Cerebellum (tissue), 4 donors: ENCODE measurements at places on chromosomes 13 and 19. TPM values are rescaled to one million over a fixed set of nuclear protein-coding genes. Genes with fewer than 3 reads are reported as not detected.

GRCh38 chr13:72745260-72745659, 17.5 kb downstream of the BORA start:
- DNase-seq = no peak

DNA sequence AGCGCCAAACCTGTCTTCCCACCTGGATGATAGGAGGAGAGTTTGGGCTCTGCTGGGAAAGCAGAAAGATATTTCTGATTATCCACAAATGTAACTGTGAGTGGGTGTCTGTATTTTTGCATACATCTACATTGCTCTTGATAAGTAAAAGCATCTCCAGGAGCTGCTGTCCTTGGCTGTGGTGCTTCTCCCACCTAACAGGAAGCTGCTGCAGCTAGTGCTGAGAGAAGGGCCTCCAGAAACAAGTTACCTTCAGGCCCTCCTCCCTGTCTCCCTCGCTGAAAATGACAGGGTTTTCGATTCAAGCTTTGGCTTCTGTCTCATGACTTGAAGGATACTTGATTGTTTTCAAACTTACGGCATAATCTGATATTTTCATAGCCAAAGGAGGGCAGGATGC, 90.1 kb downstream of the FOXO1 start:
- DNase-seq = no peak

Gene ZNF541
- total RNA-seq = 0.91 TPM

- no peak for DNase-seq
These were observed 16.2 kb upstream of the FOXO1 start for GRCh38 chr13:40682449-40683240.

GRCh38 chr13:23561261-23561660, 9.0 kb upstream of the TNFRSF19 start:
- no peak for DNase-seq

GRCh38 chr13:34634448-34634847, 307.6 kb upstream of the NBEA start:
- no peak for DNase-seq

DNA sequence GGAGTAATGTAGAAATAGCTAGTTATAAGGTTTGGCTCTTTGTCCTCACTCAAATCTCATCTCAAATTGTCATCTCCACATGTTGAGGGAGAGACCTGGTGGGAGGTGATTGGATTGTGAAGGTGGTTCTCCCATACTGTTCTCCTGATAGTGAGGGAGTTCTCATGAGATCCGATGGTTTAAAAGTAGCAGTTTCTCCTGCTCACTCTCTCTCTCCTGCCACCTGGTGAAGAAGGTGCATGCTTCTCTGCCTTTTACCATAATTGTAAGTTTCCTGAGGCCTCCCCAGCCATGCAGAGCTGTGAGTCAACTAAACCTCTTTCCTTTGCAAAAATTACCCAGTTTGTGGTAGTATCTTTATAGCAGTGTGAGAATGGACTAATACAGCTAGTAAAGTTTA, 849.4 kb downstream of the DACH1 start:
- no peak for DNase-seq

DNA sequence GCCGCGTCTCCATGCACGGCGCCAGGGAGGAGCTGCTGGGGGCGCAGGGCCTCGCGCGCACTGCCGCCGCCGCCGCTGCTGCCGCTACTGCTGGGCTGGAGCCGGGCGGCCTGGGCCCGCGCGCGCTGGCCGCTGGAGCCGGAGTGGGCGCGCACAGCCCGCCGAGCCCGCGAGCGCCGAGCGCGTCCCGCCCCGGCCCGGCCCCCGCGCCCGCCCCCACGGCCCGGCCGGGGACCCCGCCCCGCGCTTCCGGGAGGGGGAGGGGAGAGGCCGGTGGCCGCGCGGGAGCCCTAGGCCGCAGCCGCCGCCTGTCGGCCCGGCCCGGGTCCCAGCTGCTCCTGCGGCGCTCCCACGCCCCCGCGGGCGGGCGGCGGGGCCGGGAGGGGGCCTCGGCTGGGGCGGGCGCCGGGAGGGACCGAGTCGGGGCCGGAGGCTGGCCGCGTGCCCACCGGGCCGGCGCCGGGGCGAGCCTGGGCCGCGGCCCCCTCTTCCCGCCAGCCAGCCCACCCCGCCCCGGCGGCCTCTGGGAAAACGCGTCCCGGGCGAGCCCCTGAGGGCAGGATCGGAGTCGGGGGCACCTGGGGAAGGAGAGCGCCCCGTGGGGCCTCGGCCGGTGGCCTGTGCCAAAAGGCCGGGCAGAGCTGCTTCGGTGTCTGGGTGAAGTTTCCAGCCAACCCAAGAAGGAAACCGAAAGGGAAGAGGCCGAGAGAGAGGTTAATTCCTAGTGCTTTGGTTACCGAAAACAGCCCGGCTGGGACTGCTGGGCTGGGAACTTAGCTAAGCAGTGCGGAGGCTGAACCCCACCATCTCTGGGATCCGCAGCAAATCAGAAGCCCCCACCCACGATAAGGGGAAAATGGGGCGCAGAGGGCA, at the start of gene STK24:
TSS of gene STK24 (minus strand) at position 145 of the 873 bp plus-strand sequence. CDS start 321 bp downstream, outside the sequence.
- peak; percentile 78 for DNase-seq

- no peak for DNase-seq
These were observed 64.6 kb downstream of the SLC7A1 start for GRCh38 chr13:29530901-29531300.

DNA sequence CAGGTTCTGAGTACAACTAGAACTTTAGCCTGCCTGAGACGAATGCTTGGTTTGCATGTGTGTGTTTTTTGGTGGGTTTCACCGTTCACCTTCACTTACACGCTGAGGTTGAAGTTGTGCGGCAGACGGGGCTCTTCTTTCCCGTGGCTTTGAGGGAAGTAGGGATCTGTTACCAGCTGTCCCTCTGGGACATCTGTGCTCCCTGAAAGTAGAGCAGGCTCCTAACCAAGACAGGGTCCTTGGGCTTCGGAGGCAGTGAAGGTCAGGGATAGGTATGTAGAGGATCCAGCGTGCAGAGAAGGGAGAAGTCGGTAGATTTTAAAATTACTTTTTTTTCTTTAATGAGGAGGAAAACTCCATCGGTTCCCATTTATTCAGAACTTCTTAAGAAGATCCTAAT, 48.7 kb downstream of the ZNF536 start:
- DNase-seq = no peak

DNA sequence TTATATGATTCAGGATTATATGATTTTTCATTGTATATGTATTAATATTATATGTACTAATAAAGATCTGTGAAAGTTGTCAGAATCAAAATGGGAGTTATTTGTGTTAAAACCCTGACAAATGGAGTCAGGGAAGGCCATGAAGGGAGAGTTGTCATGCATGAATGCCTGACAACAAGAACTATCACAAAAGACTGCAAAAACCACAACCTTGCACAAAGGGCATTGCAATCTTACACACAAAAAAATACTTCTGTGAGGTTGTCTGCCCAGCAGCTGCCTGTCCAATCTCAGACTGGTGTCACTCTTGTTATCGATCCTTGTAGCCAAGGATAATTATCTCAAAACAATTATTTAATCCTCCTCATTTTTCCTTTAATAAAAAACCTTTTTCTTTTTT, 21.2 kb upstream of the RBM26 start:
- DNase-seq = no peak

Gene TEKTIP1
- total RNA-seq = 0.54 TPM

GRCh38 chr13:67184247-67184646, 45.9 kb downstream of the PCDH9 start:
- DNase-seq = no peak

Gene MCEMP1
- total RNA-seq = not detected

Gene ADGRE2
- total RNA-seq = 0.18 TPM

GRCh38 chr19:30023330-30023729, 81.3 kb downstream of the URI1 start:
- DNase-seq = no peak

DNA sequence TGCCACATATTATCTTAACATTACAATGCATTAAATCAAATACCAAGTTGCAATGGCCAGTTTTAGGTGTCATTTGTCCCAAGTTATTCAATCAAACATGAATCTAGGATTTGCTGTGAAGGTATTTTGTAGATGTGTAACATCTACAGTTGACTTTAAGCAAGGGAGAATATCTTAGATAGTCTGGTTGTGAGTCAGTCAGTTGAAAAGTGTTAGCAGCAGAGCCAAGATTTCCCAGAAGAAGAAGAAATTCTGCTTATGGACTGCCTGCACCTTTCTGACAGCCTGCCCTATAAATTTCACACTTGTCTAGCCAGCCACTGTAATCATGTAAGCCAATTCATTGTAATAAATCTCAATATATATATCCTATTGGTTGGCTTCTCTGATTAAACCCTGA, 41.3 kb upstream of the INTS6 start:
- no peak for DNase-seq

- no peak for DNase-seq
These were observed 22.3 kb downstream of the SACS start for GRCh38 chr13:23411220-23411619.

Gene KIR3DL1
- total RNA-seq = not detected

Gene CYP2A6
- not detected for total RNA-seq

Gene CASP14
- not detected for total RNA-seq

Gene IZUMO2
- not detected for total RNA-seq

- no peak for DNase-seq
These were observed 7.5 kb downstream of the RPS9 start for GRCh38 chr19:54207983-54208783.

DNA sequence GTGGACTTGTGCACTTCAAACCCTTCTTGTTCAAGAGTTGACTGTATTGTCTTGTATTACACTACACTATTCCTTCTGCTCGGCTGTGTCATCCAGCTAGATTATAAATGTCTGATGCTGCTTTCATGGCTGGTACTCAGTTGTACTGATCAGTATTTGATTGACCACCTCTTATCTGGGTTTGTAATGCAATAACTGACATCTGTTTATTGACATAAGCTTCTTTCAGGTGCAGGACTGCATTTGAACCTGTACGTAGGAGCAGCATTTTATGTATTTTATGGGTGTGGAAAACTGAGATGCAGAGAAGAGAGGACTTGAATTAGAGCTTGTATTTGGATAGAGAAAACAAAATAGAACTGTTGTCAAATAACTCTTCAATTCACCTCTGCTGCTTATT, 309.2 kb downstream of the FGF9 start:
- DNase-seq = no peak

- DNase-seq = no peak
These were observed 82.3 kb downstream of the POU4F1 start for GRCh38 chr13:78521091-78521490.

DNA sequence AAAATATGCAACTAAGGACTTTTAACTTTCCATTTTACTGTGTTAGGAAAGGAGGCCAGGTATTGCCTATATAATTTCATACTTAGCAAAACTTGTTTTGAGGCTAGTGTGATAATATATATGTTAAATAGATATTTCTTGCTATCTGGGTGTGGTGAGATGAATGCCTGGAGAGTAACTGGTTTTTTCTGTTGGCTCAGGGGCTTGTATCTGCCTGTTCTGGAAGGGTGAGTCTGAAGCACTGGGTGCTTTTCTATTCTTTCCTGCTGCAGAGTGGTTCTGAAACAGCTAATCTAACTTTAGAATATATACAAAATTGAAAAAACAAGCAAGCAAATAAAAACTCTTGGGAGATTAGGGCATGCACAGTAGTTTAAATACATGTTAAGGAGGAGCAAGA, 64.6 kb upstream of the MYCBP2 start:
- DNase-seq = no peak

DNA sequence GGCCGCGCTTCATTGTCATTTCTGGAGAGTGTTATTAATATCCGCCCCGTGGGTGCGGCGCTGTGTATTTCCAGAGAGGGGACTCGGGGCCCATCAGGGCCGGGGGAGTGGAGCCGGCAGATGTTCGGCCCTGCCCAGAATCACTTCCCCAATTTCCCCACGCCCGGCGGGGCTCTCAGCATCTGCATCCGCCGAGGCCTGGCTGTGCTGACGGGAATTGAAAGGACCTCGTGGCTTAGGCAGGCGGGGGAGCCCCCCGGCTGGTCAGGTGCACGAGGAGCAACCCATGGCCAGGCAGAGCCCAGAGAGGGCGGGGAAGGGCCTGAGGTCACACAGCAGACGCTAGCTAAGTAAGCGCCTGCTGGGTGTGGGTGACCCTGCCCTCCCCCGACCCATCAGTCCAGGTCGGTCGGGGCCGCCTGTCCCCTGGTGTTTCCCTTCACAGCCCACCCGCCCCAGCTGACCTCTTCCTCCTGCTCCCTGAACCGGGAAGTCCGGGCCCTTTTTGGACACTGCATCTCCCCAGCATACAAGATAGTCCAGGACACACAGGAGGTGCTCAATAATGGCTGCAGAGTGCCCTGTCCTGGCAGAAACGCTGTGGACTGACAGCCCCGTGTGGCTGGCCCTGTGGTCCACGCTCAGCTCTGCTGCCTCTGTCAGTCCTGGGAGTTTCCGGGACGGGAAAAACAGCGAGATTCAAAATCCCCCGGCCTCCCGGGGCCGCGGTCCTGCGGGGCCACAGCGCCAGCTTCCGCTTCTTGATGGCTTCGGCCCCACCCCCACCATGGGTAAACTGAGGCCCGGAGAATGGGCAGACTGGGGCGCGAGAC, 22.1 kb downstream of the ARID3A start:
- no peak for DNase-seq

DNA sequence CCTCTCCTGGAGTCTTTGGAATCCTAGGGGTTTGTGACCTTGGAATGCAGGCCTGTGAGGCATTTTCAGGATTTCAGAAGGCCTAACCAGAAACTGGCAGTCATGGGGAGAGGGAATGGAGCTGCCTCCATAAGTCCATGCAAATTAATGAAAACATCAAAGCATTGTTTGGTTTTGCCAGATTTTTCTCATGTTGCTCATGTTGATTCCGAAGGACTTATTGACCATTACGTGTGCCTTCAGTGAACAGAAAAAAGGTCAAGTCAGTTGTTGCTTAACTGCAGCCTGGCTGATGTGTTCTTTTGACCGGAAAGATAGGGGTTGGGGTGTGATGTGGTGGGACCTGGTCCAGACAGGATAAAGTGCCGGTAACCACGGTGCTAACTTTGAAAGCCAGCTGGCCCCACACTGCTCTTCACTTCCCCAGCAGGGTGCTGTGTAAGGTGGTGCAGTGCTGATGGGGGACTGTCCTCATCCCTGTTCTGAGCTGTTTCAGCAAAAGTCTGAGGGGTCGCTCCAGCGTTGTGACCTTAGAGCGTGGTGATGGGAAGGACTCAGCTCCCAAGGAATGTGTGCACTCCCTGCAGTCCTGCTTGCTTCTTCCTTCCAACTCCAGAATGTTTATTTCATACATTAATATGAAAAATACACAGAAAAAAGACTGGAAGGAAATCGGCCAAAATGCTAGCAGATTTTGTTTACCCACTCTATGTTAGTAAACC, 3.5 kb downstream of the RNF113B start:
- peak; percentile 7 for DNase-seq

GRCh38 chr19:2475018-2475701, 767 bp upstream of the GADD45B start:
- DNase-seq = peak; percentile 63

- DNase-seq = no peak
These were observed 9.4 kb downstream of the SAMD4B start for GRCh38 chr19:39351537-39352064.

GRCh38 chr13:113063091-113063491, 42.5 kb upstream of the F7 start:
- no peak for DNase-seq

Gene NPAS1
- 0.36 TPM for total RNA-seq

DNA sequence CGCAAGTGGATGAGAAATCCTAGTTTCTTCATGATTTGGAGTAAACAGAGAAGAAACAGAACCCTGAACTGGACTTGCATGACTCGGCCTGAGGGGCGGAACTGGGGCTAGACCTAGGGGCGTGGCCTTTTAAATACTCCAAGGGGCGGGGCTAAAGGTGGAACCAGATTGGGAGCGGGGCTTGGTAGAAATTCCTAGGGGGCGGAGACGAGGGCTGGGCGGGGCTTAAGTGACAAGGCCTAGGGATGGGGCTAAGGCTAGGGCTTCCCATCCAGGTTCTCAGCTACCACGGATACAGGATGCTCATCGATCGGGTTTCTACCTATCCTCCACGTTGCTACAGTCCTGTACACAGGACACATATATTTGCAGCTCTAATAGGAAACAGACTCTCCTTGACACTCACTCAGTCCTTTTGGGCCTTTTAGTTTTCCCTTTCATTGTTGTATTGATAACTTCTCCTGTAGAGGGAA, 372 bp upstream of the ZNF699 start:
- peak; percentile 94 for DNase-seq
